NCI-H1092 (cell line): ENCODE measurements at places on chromosomes 13 and 19.

DNA sequence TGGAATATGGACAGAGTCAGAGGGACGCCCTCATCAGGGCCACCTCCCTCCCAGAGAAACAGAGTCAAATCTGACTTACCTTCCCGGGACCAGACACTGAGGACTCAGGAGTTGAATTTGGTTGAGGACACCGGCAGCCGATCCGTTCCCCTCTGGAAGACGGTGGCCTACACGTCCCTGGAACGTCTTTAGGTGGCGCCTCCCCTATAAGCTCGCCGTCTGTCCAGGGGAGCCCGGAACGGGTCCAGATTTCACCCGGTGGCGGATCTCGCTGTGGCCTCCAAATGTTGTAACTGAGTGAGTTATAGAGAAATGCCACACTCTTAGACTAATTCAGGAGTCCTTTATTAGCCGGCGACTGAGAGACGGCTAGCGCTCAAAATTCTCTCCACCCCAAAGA is 9.0 kb downstream of the TNFSF14 start:
- DNase-seq: no peak

- DNase-seq: no peak
These were observed 33.5 kb downstream of the CNMD start for GRCh38 chr13:52706081-52706480.

GRCh38 chr19:18265582-18265981 is 8.7 kb downstream of the IQCN start:
- DNase-seq: no peak

DNA sequence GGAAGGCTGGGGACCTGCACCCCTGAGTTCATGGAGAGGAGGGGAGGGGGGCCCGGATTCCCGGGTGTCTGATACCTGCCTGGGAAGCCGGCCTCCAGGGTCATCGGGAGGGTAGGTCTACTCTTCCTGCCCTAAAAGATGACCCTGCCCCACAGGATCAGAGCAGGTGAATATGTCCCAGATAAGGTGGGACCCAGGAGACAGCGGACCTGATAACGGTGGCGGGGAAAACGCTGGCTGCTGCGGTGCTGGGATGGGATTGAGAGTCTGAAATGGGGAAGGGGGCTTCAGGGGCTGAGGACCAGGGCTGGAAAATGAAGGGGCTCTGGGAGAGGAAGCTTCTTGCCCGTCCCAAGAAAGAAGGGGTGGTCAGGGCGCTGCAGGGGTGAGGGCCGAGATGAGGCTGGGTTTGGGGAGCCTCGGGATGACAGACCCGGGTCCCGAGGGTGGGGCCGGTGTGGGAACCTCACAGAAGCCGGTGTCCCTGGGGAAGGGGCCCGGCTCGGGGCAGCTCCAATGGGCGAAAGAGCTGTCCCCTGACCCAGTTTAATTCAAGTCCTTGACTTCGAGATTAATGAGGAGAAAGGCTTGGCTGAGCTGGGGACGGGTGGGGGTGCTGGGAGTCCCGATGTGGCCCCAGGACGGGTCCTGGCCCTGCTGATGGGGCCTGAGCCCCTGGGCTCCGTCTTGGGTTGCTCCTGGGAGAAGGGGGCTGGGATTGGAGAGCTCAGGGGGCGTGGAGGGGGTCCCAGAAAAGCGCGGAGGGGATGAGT is 823 bp downstream of the TTYH1 start:
- DNase-seq: no peak

DNA sequence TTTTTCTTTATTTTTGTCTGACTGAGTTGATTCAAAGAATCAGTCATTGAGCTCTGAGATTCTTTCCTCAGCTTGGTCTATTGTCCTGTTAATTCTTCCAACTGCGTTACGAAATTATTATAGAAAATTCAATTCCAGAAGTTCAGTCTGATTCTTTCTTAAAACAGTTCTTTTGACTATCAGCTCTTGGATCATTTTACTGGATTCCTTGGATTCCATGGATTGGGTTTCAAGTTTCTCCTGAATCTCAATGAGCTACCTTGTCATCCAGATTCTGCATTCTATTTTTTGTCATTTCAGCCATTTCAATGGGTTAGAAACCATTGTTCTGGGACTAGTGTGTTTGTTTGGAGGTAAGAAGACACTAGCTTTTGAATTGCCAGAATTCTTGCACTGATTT is 169.3 kb downstream of the PCDH20 start:
- DNase-seq: no peak

GRCh38 chr13:100245104-100245503 is 156.2 kb downstream of the PCCA start:
- DNase-seq: no peak

DNA sequence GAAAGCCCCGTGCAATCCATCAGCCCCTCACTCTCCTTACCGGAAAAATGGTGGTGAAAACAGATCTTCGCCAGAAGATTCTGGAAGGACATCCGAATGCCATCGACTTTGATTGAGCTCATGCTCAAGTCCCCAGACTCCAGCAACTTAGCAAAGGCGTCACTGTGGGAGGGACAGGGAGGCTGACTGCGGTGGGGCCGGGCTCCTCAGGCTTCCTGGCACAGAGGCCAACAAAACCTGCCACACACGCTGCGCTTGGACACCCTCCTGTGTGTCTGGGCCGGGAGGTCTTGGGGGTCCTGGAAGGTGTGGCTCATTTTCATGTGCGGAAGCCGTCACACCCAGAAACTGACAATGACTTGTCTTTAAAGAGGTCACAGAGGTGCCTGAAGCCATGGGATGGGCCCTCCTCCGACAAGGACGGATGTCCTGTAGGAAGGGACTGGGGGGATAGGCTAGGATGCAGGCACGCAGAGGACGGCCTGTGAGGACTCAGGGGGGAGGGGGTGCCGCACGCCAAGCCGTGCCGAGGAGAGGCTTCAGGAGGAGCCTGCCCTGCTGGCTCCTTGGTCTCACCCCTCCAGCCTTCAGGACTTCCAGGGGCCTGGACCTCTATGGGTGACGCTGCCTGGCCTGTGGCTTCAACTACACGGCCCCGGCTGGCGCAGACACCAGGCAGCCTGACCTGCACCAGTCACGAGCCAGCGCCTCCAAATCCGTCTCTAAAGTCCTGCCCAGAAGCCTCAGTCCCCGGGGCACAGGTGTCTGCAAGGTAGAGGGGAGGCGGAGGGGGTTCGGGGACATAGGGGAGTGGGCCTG is 12.5 kb downstream of the IZUMO4 start:
- DNase-seq: no peak

DNA sequence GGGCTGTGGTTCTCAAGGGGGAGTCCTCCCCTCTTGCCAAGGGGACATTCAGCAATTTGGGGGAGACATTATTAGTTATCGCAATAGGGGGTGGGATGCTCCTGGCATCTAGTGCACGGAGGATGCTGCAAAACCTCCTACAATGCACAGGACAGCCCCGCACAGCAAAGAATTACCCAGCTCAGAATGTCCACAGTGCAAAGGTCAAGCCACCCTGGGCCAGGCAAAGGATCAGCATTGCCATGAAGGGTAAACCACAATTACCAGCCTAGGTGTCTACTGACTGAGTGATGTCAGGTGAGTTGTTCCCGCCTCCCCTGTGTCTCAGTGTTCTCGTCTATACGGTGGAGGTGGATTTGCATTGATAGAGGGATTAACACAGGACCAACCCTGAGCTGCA is 2.4 kb upstream of the METTL21C start:
- no peak for DNase-seq

DNA sequence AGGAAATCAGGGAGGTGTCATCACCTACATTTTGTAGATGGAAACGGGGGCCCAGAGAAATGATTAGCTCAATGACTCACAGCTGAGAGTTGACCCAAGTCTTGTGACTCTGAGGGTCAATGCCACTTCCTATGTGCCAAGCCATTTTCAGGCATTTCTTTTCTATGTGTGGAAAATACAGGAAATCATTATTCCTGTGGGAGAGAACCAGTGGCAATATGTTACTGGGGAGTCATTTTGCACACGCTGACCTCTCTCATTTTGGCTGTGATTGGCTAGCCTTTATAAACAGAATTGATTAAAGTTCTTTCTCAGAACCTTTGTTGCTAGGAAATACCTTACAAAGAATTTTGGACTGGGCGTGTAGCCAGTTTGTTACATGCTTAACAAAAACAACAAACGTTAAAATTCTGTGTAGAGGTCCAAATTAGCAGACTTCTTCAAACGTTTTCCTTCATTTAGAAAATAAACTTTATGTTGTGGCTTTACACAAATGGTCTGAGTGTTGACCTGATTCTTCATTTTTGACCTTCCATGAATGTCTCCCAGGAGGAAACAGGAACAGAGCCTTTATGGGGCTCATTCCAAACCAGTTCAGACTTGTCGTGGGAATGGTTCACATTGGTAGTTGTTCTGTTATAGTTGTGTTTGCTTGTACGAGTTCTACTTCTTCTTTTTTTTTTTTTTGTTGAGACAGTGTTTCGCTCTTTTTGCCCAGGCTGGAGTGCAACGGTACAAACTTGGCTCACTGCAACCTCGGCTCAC is 11.4 kb downstream of the PCCA start:
- DNase-seq: no peak

- no peak for DNase-seq
These were observed 8.9 kb upstream of the CRTC1 start for GRCh38 chr19:18674616-18675015.

- no peak for DNase-seq
These were observed 1785.8 kb upstream of the PCDH20 start for GRCh38 chr13:63201493-63201892.

- DNase-seq: no peak
These were observed 121.2 kb downstream of the COL4A2 start for GRCh38 chr13:110428313-110428712.

GRCh38 chr13:42895776-42896175 is 96.3 kb downstream of the EPSTI1 start:
- no peak for DNase-seq

GRCh38 chr13:48401480-48401879 is 11.4 kb downstream of the LPAR6 start:
- no peak for DNase-seq

DNA sequence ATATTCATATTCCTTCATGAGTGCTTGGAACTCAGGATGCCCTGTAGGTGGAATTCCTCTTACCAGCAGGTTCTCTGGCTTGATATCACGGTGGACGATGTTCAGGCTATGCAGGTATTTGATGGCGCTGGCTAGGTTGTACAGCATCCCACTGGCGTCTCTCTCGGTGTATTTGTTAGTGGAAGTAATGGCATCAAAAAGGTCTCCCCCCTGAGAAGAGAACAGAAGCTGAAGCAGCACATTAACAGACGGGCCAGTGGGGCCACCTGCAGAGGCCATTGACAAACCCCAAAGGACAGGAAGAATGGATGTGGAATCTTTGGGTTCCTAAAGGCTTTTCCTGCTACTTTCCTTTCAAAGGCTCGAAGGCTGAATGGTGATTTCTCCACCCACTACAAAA is 308.5 kb downstream of the DCLK1 start:
- DNase-seq: no peak

DNA sequence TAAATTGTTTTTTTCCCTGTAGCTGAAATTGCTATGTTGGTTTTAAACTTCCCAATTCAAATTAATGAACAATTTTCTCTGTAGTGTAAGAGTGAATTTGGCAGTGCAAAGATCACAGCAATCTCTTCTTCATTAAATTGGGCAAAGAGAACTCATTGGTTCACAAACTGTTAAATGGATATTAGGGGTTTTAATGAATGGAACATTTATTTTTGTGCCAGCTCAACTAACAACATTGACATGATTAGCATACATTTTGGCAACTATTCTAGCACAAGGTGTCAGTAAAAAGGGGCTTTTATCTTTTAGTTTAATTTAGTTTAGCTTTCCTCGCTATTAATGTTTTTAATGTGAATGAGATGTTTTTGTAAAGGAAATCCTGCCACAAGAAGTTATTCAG is 7.1 kb downstream of the PCDH20 start:
- DNase-seq: no peak

GRCh38 chr19:12543855-12544254 is 7.4 kb downstream of the ZNF564 start:
- DNase-seq: no peak
